ENCODE measurements at places on chromosomes 3 and 15.

- DNase-seq = no peak
These were observed 60.5 kb downstream of the GLDN start for GRCh38 chr15:51401872-51402517.

- no peak for DNase-seq
These were observed 73.8 kb downstream of the IQSEC1 start for GRCh38 chr3:12999147-13000140.

GRCh38 chr3:44992555-44993470, 16.8 kb downstream of the EXOSC7 start:
- DNase-seq = no peak

DNA sequence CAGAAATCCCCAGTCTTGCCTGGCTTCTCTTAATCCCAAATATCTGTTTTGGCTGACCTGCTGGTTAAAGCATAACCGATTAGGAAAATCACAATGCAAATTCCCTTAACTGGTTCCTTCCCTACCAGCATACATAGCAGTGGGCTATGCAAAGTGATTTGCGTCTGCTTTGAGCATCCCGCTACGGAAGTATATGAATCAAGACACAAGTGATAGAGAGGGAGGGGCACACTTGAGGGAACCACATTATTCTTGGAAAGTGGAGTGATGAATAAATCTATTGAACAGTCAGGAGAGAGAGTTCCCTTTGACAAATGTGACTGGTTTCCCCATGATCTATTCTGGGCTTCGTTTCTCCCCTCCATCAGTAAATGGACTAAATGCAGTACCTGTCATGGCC, 119.6 kb upstream of the C15orf61 start:
- DNase-seq = no peak

- DNase-seq = no peak
These were observed 10.3 kb upstream of the IL12A start for GRCh38 chr3:159978353-159978752.

DNA sequence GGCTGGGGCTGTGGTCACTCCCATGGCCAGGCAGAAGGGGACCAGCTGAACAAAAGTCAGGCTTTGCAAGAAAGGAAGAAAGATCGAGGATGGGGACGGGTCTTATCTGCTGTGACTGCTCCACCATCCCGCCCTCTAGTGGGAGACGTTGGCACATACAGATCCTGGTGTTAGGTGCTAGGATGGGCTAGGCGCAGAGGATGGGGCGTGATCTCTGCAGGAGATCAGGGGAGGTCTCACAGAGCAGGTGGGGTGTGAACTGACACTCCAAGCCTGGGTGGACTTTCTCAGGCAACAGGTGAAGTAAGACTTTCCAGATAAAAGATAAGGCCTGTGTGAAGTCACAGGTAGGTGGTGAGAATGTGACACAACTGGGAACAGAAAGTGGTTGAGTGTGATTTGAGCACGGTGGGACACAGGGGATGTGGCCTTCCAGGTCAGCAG, 141.9 kb upstream of the SMAD3 start:
- no peak for DNase-seq
